Panc1 (cell line): ENCODE measurements at places on chromosomes 4 and X. TPM values are rescaled to one million over a fixed set of nuclear protein-coding genes. Genes with fewer than 3 reads are reported as not detected.

- no peak for DNase-seq
Observed at GRCh38 chr4:134740290-134740689, 538.7 kb upstream of the PABPC4L start.

Gene PAGE5
- not detected for total RNA-seq

GRCh38 chrX:138986235-138986634 lies 274.7 kb upstream of the FGF13 start:
- DNase-seq = no peak

Gene NSG1
- total RNA-seq = not detected

- DNase-seq = no peak
Observed at GRCh38 chr4:162131256-162131655, 32.5 kb downstream of the FSTL5 start.

Gene NLGN3
- 0.28 TPM for total RNA-seq

- no peak for DNase-seq
Observed at GRCh38 chr4:41747230-41748055, 1.1 kb downstream of the PHOX2B start.

- no peak for DNase-seq
Observed at GRCh38 chrX:130669233-130669632, 233.8 kb downstream of the ENOX2 start.
